ENCODE measurements at places on chromosomes 16 and 17. TPM values are rescaled to one million over a fixed set of nuclear protein-coding genes. Genes with fewer than 3 reads are reported as not detected.
A peak's percentile ranks its signal among the peaks of the same experiment; 100 is the strongest.

- no peak for DNase-seq
- H3K4me3 ChIP-seq, result no peak overlapping the region
- H3K27me3 ChIP-seq, result no peaks in the 10 kb centered on the region
- H3K27ac ChIP-seq, result no peak overlapping the region
- H3K36me3 ChIP-seq, result no peaks in the 10 kb centered on the region
- no peaks in the 10 kb centered on the region for H3K4me1 ChIP-seq
Measured at GRCh38 chr17:77796176-77796860, 162.2 kb upstream of the TNRC6C start.

GRCh38 chr17:72878975-72879660 lies 213.4 kb downstream of the SLC39A11 start:
- no peak overlapping the region for H3K27ac ChIP-seq
- no peak overlapping the region for H3K4me3 ChIP-seq
- H3K4me1 ChIP-seq, result no peaks in the 10 kb centered on the region
- DNase-seq, result no peak
- H3K36me3 ChIP-seq, result no peaks in the 10 kb centered on the region

The HSD17B2 gene
- not detected for total RNA-seq

The MT1E gene
- total RNA-seq, result 153 TPM

GRCh38 chr16:78096386-78096785 lies 3.1 kb upstream of the WWOX start:
- no peaks in the 10 kb centered on the region for H3K27me3 ChIP-seq
- no peak overlapping the region for H3K4me3 ChIP-seq
- H3K36me3 ChIP-seq, result no peaks in the 10 kb centered on the region
- H3K4me1 ChIP-seq, result peaks cover 12% of the 10 kb centered on the region
- H3K27ac ChIP-seq, result no peak overlapping the region
- DNase-seq, result no peak

The CUEDC1 gene
- total RNA-seq, result 0.73 TPM

- H3K27ac ChIP-seq, result peak overlapping the region; percentile 82
- peak; percentile 92 for DNase-seq
- no peaks in the 10 kb centered on the region for H3K36me3 ChIP-seq
- H3K4me1 ChIP-seq, result peaks cover 43% of the 10 kb centered on the region
Measured at GRCh38 chr17:7329374-7329996, 350 bp upstream of the NEURL4 start.

The TMEM114 gene
- total RNA-seq, result not detected

- H3K36me3 ChIP-seq, result no peaks in the 10 kb centered on the region
- no peak for DNase-seq
- H3K27ac ChIP-seq, result no peak overlapping the region
- no peaks in the 10 kb centered on the region for H3K4me1 ChIP-seq
Measured at GRCh38 chr17:55040611-55041010, 72.0 kb downstream of the STXBP4 start.

GRCh38 chr17:74778960-74779359 lies 2.8 kb upstream of the NAT9 start:
- H3K4me1 ChIP-seq, result peaks cover 65% of the 10 kb centered on the region
- H3K4me3 ChIP-seq, result peak overlapping the region; percentile 20
- peak overlapping the region; percentile 9 for H3K27ac ChIP-seq
- DNase-seq, result no peak

- H3K36me3 ChIP-seq, result no peaks in the 10 kb centered on the region
- no peaks in the 10 kb centered on the region for H3K27me3 ChIP-seq
- H3K4me3 ChIP-seq, result no peak overlapping the region
- DNase-seq, result no peak
- no peaks in the 10 kb centered on the region for H3K4me1 ChIP-seq
- H3K27ac ChIP-seq, result no peak overlapping the region
Measured at GRCh38 chr16:86926181-86927094, 348.1 kb downstream of the FOXL1 start.

The ANKRD40CL gene
- total RNA-seq, result not detected

- no peaks in the 10 kb centered on the region for H3K27me3 ChIP-seq
- H3K4me3 ChIP-seq, result no peak overlapping the region
- no peaks in the 10 kb centered on the region for H3K4me1 ChIP-seq
- H3K27ac ChIP-seq, result no peak overlapping the region
- no peaks in the 10 kb centered on the region for H3K36me3 ChIP-seq
- no peak for DNase-seq
Measured at GRCh38 chr16:49019081-49019633, 262.5 kb downstream of the CBLN1 start.

GRCh38 chr17:79211061-79211770 lies 136.6 kb downstream of the ENGASE start:
- no peaks in the 10 kb centered on the region for H3K27me3 ChIP-seq

DNA sequence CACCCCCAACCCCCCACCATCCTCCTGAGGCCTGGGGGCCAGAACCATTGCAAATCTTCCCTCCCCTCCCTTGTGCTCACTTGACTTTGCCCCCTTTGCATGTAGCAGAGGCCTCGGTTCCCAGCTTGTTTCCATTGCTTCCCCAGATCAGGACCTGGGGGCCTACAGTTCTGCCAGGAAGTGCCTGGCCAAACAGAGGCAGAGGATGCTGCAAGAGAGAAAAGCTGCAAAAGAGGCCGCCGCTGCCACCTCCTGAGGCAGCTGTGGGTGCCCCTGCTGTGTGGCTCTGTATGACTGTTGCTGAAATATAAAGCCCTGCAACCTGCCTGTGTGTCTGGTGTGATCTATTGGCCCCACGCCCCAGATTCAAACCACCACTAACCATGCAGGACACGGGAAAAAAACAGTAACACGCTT lies 2.3 kb downstream of the NDUFB10 start:
- peaks cover 56% of the 10 kb centered on the region for H3K4me1 ChIP-seq
- no peaks in the 10 kb centered on the region for H3K27me3 ChIP-seq
- DNase-seq, result no peak
- no peak overlapping the region for H3K4me3 ChIP-seq
- H3K27ac ChIP-seq, result no peak overlapping the region

GRCh38 chr16:86953631-86954391 lies 363.4 kb downstream of the C16orf95 start:
- H3K27ac ChIP-seq, result no peak overlapping the region
- peaks cover 3% of the 10 kb centered on the region for H3K27me3 ChIP-seq
- H3K4me3 ChIP-seq, result no peak overlapping the region
- DNase-seq, result no peak
- H3K36me3 ChIP-seq, result no peaks in the 10 kb centered on the region

The TBC1D3K gene
- not detected for total RNA-seq

GRCh38 chr16:87560428-87561199 lies 41.7 kb upstream of the JPH3 start:
- no peaks in the 10 kb centered on the region for H3K27me3 ChIP-seq
- DNase-seq, result no peak
- no peaks in the 10 kb centered on the region for H3K4me1 ChIP-seq
- H3K36me3 ChIP-seq, result no peaks in the 10 kb centered on the region

DNA sequence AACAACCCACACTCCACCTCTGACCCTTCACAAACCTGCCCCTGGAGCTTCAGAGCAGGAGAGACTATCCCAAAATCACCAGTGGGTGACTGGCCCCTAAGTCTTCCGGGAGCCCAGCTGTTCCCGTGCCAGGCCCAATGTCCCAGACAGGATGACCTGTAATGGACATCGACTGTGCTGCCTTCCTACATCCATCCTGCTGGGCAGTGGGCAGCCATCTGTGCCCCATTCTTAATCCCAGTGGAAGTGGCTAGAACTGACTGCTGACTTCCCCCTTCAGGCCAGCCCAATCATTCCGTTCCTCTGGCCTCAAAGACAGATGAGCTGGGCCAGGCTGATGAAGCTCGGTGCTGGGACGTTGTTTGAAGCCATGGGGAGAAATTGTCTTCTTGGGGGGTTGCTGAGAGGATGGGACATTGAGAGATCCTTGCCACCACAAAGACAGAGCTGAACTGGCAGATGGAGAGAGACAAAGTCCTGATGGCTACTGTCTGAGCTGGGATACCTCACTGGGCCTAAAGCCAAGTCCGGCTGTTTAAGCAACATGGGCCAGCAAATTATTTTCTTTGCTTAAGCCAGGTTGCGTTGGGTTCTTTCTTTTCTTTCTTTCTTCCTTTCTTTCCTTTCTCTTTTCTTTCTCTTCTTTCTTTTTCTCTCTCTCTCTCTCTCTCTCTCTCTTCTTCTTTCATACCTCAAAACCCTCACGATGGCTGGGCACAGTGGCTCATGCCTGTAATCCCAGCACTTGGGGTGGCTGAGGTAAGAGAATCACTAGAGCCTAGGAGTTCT lies 17.9 kb upstream of the ALOX15B start:
- H3K4me3 ChIP-seq, result no peak overlapping the region
- H3K4me1 ChIP-seq, result no peaks in the 10 kb centered on the region
- DNase-seq, result no peak
- no peaks in the 10 kb centered on the region for H3K36me3 ChIP-seq
- H3K27me3 ChIP-seq, result peaks cover 13% of the 10 kb centered on the region

DNA sequence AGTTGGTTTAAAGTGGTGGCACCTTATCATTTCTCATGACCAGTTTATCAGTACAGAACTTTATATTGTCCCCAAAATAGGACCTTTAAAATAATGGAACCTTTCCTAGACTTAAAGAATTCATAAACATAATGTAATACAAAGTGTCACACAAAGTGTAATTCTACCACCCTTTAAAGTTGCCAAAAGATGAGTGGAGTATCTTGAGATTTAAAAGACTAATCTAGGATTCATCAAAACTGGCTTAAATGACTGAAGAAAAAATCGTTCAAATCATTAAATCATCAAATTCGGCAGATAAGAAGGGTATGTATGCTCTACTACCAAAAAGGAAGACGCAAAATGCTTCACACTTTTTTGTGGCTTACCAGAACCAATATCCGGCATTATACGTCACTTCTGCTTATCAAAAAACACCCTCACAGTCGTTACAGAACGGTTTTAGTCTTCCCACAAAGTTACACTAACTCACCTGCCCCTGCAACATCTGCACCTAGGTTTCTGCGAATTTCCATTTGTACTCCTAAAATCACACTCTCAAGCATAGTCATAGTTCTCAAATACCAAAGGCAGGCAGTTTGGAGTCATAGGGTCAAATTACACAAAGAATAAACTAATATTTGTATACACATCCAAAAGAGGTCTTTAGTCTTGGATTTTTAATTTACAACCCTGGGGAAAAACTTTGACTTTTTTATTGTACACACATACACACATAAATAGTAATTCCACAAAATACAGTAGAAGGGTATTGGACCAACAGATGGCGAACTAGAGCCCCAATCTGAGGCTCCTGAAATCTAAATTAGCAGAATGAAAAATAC lies 1.4 kb upstream of the KANSL1 start:
- H3K27me3 ChIP-seq, result no peaks in the 10 kb centered on the region
- H3K4me1 ChIP-seq, result peaks cover 63% of the 10 kb centered on the region
- DNase-seq, result peak; percentile 82
- H3K27ac ChIP-seq, result peak overlapping the region; percentile 96

- H3K4me1 ChIP-seq, result no peaks in the 10 kb centered on the region
- no peaks in the 10 kb centered on the region for H3K36me3 ChIP-seq
- H3K27ac ChIP-seq, result no peak overlapping the region
- H3K27me3 ChIP-seq, result no peaks in the 10 kb centered on the region
Measured at GRCh38 chr16:47905771-47906170, 250.0 kb downstream of the ABCC12 start.

The KRT32 gene
- total RNA-seq, result not detected

The HBA1 gene
- total RNA-seq, result not detected

DNA sequence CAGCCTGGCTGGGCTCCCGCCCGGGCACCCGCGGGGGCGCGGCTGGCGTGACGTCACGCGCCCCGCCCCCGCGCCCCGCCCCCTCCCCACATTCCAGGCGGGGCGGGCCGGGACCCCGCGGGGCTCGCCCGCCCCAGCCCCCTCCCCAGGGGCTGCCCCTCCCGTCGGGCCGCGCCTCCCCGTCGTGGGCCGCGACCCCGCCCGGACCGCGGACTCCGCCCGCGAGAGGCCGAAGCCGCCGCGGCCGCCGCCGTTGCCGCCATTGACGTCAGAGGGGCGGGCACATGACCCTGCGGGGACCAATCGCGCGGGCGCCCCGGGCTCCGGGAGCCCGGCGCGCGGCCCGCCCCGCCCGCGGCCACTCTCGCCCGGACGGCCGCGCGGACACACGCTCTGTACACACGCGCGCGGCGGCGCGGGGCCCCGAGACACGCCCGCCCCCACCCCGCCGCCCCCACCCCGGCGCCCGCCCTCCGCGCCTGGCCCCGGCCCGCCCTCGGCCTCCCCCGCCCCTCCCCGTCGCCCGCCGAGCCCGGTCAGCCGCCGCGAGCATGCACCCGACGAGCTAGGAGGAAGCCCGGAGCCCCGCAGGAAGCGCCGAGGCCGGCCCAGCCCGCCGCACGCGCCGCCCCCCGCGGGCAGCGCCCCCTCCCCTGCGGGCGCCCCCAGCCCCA lies at the start of gene CMIP:
Gene CMIP, plus strand, starts transcription at position 361 of the 674 bp plus-strand sequence.
- no peaks in the 10 kb centered on the region for H3K27me3 ChIP-seq
- H3K36me3 ChIP-seq, result no peaks in the 10 kb centered on the region
- peak within 1 kb of the TSS; percentile 81 for H3K4me3 ChIP-seq
- peaks cover 45% of the 10 kb centered on the region for H3K4me1 ChIP-seq
- peak; percentile 74 for DNase-seq

DNA sequence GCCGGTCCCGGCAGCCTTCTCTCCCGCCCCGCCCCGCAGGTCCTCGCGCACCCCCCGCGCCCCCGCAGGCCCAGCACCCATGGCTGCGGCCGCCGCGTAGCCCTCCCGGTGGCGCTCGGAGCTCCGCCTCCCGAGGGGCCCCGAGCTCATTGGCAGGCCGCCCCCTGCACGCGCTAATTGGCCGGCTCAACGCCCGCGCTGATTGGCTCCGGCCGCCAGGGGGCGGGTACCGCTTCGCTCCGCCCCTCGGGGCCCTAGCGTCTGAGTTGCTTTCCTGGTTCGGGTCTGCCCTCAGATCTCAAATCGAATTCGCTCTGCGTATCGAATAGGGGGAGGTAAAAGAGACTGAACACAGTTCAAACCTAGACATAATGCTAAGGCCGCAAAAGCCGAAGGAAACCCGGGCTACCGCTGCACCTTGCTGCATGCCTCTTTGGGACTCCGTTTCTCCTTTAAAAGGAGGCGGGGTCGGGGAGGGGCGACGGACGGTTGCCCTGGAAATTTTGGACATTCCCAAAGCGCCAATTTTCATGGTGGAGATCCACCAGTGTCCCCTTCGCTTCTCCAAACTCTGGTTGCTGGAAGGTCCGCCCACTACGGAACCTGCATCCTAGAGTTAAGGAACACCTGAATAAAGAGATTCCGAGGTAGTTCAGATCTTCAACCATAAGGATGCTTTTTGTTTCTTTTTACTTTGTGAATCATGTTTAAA lies at the start of gene DEXI:
Gene DEXI, minus strand, starts transcription at position 117 of the 712 bp plus-strand sequence. CDS start 463 bp downstream, outside the sequence.
- peaks cover 77% of the 10 kb centered on the region for H3K4me1 ChIP-seq
- H3K27ac ChIP-seq, result peak within 1 kb of the TSS; percentile 36
- DNase-seq, result peak; percentile 95
- no peaks in the 10 kb centered on the region for H3K36me3 ChIP-seq
